ENCODE measurements at places on chromosomes 7 and 10. TPM values are rescaled to one million over a fixed set of nuclear protein-coding genes. Genes with fewer than 3 reads are reported as not detected.

DNA sequence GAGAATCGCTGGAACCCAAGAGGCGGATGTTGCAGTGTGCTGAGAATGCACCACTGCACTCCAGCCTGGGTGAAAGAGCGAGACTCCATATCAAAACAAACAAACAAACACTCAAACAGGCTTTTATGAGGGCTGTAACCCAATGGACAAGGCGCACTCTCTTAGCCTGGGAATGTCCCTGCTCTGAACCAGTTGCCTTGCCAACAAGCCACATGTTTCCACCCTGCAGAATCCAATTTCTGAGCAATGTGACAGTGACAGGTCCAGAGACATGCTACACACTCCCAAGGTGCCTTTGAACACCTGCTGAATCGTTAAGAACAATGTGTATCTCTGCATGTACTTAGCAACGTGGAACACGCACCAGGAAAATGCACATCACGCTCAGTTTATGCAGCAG lies 186.8 kb upstream of the AUTS2 start:
- no peak for DNase-seq

The NODAL gene
- 0.18 TPM for polyA plus RNA-seq

- DNase-seq: no peak
These were observed 33.7 kb upstream of the CABCOCO1 start for GRCh38 chr10:61628875-61629513.

- no peak for DNase-seq
These were observed 134.9 kb downstream of the ADRA2A start for GRCh38 chr10:111211706-111212105.

GRCh38 chr7:99313204-99313573 lies 12.5 kb upstream of the ARPC1A start:
- no peak for DNase-seq

DNA sequence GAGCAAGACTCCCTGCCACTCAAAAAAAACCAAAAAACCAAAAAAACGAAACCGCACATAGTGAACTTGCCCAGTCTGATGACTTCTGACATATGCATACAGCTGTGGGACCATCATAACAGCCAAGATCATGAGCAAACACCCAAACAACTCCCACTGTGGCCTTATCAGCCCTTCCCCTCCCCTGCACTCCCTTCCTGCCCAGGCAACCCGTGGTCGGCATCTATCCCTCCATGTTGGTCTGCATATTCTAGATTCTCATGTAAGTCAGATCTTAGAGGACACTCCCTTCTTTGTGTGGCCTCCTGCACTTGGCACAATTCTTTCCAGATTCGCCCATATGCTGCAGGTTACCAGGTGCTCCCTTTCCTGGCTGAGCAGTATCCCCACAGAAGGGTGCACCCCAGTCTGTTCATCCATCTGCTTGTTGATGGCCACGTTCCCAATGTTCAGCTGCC lies 72.8 kb downstream of the GNA12 start:
- no peak for DNase-seq

DNA sequence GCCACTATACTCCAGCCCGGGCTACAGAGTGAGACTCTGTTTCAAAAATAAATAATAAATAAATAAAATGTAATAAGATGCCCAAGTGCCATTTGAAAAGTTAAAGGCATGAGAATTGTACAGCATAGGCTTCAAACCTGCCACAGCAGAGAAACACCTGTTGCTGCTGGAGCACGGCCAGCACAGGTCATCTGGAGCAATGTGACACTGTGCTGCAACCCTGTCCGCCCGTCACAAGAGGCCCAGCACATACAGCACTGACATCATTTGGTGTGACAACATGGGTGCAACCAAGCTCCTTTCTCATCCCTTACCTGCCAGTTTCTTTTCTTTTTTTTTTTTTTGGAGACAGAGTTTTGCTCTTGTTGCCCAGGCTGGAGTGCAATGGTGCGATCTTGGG lies 1.3 kb downstream of the RFC2 start:
- DNase-seq: no peak

- DNase-seq: no peak
These were observed 73.1 kb downstream of the CD36 start for GRCh38 chr7:80711531-80711930.

DNA sequence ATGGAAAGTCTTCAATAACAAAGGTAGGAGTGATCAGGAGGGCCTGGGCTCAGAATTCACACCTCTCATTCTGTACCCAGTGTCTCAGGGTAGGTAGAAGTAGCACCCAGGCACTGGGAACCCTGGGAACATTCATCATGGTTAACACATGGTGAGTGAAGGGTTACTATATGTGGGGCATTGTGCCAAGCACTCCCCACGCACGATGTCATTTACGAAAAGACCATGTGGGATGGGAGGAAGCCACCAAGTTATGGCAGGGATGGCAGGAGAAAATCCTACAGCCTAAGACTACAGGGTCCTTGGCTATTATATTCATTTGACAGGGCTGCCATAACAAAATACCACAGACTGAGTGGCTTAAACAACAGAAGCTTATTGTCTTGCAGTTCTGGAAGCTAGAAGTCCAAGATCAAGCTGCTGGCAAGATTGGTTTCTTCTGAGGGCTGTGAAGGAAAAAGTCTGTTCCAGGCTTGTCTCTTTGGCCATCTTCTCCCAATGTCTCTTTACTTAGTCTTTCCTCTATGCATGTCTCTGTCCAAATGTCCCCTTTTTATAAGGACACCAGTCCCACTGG lies 27.7 kb upstream of the DDIT4 start:
- DNase-seq: no peak

The WASHC2C gene
- polyA plus RNA-seq: 53.8 TPM

GRCh38 chr10:53957401-53957800 lies 843.6 kb downstream of the PCDH15 start:
- no peak for DNase-seq

GRCh38 chr10:114257498-114257897 lies 18.4 kb downstream of the VWA2 start:
- DNase-seq: no peak

DNA sequence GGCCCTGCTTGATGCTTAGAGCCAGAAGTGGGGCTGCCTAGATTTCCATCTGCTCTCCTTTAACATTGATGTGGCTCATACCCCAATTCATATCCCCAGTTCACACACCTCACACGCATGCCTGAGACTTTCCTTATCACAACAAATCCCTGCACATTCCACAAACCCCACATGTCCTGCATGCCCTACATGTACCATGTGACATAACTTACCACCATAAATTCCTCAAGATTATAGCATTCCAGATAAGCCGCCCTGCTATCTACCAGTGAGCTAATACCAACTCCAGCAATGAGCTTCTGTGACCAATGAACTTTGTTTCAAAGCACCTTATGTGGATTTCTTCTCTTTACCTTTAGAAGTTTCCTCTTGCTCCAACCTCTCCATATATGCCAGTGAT lies 104.7 kb upstream of the RAB11FIP2 start:
- DNase-seq: no peak

DNA sequence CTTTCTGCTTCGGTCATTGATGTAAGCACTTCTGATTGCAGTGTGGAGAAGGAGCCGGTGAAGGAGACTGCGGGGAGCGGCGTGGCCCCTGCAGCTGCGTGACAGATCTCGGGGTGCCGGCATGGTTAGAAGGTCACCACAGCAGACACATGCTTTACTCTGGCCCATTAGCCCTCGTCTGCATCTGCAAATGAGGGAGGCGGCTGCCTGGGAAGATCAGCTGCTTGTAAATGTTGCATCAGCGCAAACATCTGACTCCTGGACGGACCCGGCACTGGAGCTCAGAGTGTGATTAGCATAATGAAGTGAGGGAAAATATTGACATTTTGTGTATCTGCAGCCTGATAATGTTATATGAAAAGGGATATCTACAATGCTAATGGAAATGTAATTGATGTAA lies 30.5 kb upstream of the MNX1 start:
- no peak for DNase-seq

GRCh38 chr7:26687032-26687431 lies 177.4 kb downstream of the SKAP2 start:
- no peak for DNase-seq

The TRIM56 gene
- polyA plus RNA-seq: 23.1 TPM

The C10orf53 gene
- polyA plus RNA-seq: not detected

DNA sequence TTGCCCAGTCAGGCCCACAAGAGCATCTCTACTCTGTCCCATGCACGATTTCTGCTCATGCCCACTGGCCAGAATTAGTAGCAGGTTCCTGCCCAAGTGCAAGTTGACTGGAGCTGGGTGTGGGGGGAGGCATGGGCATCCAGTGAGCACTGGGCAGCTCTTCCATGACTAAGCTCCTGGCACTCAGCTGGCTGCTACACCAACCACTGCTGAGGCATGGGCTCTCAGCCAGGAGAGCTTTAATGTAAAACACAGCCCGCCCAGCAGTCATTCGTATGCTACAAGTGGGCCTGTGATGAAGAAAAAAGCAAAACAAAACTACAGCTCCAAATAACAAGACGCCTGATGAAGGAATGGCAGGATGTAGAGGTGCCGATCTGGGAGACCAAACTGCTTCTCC lies 335.4 kb upstream of the PFKP start:
- DNase-seq: no peak

DNA sequence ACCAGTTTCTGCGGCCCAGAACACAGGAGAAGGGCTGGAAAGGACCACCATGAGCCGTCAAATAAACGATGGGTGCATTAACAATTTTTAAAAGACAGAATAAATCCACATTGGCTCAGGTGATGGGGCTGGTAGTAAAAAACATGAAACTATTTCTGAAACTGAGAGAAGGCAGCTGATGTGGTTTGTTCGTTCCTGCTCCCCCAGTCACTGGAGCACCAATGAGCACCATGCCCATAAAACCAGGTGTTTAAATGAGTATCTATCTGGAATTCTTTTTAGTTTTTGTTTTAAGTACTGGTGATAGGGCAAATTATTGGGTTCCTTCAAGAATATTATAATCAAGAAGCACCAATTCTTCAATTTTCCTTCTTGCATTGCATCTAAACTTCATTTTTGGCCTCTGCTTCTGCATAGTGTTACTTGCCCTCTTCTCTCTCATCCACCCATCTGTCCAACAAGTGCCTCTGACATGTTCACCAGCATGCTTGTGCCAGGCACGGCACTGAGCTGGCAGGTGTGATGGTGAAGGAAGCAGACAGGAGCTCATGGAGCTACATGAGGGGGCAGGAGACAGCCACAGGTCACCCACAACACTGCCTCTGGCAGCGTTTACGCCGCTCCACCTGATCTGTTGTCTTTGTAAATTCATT lies 65.5 kb downstream of the LARP4B start:
- DNase-seq: no peak

The OPALIN gene
- not detected for polyA plus RNA-seq

DNA sequence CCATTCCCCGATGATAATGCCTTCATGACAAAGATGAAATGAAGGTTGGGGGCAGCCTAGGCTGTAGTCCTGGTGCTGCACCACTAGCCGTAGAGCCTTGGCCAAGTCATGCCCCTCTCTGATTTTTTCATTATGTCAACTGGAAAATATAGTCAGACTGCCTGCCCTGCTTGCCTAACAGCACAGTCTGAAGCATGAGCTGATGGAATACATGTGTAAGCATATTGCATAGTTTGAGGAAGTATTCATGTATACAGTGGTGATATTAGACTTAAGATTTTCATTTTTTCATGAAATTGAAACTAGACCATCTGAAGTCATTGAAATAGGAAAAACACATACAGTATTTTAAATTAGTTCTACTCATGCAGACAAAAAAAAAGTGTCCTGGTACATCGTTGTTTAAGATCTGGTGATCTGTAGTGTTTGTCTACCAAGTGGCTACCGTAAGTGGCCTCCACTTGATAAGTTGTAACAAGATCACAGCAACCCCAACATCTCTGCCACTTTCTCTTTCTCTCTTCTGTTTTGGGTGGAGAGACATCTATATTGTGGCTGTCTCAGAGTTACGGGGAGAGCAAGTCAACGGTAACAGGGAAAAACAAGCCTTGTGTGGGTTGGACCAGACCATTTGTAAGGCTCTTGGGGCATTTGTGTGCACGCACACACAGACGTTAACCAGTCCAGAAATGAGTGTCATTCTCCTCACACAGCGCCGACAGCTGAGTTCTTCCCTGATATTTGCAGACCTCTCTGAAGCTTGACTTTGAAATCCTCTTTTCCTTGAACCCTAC lies 716.6 kb upstream of the GALNT17 start:
- no peak for DNase-seq

The NXPH1 gene
- 0.28 TPM for polyA plus RNA-seq

DNA sequence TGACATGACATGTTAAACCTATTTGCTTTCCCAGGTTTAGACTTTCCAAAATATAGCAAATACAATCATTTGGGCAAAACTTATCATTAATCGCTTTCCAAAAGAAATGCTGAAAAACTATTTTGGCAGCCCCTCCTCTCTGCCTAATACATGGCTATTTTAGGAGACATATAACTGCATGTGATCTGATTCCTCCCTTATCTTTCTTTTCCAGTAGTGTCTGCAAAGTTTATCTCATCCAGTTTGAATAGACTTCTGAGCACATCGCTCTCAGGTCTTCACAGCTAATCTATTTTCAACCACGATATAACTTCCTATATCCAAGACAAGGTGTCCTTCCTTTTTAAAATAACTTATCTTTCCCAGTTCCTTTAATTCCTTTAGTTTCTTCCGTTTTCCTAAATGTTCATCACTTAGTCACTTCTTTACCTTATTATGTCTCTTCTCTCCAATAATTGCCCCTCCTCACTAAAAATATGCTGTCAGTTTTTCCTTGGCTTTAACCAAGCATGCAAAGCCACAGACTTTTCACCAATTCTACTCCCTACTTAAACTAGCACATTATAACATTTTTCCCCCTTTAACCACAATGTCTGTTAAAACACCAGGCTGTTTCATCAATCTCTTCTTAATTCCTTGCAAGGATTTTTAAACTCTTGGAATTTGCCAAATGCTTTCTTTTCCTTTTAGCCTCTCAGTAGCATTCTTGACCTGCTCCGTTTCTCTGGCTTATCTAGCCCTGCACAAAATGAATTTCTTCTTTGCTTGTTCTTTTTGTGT lies 24.4 kb downstream of the GNG11 start:
- no peak for DNase-seq

GRCh38 chr10:94316560-94316959 lies 46.2 kb downstream of the NOC3L start:
- no peak for DNase-seq

The CALML3 gene
- not detected for polyA plus RNA-seq

All from left renal cortex interstitium (tissue), 4 donors.